Activated T-helper 1 cell treated with Interleukin-2 at 50 U/mL for 16 hours (primary cell): ENCODE measurements at places on chromosomes 3 and 15.

- no peak for DNase-seq
Measured at GRCh38 chr3:111735243-111735758, 123.8 kb upstream of the PHLDB2 start.

DNA sequence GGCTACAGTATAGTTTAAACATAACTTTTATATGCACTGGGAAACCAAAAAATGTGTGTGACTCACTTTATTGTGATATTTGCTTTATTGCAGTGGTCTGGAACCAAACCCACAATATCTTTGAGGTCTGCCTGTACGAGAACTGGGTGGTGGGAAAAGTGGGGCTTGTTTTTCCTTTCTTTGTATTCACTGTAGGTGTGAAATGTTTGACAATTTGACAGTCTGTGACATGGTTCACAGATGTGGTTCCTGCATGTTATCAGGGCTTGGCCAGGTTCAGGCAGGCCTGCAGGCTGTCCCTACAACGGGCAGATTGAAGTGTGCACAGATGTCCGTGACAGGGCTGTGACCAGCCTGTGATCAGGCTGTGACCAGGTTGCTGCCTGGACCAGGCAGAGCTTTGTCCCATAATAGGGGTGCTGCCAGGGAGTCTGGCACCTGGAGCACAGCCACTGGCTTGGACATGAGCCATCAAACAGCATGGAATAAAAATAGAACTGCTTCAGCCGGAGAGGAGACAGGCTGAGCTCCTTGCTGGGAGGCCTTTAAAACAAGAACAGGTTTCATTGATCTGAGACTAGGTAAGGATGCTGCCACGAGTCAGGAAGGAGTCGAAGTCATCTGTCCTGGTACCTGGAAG lies 61.0 kb downstream of the KLF13 start:
- no peak for DNase-seq

DNA sequence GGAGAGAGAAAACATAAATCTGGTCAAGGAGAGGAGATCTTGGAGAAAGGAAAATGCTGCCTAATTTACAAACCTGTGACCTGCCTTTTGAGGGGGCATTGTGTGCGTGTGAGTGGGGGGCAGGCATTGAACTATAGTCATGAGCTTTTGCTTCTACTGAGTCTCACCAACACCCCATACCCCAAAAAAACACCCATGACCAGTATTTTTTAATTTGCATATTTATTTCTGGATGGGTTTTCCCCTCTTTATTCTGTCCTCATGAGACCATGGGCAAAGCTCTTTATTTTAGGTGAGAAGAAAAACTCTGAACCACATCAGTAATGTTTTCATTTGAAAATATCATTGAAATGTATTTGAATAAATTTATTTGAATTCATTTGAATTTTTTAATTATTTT lies 20.6 kb downstream of the CD80 start:
- no peak for DNase-seq

- no peak for DNase-seq
Measured at GRCh38 chr3:152175528-152175889, 93.2 kb upstream of the MBNL1 start.
